ENCODE measurements at places on chromosomes 2 and 18. TPM values are rescaled to one million over a fixed set of nuclear protein-coding genes. Genes with fewer than 3 reads are reported as not detected.
A peak's percentile ranks its signal among the peaks of the same experiment; 100 is the strongest.

Gene NYAP2
- 0.06 TPM for total RNA-seq

Gene GPR55
- total RNA-seq = 8.3 TPM

Gene DSG1
- total RNA-seq = not detected

Gene LYPD6B
- not detected for total RNA-seq

Gene MXD1
- total RNA-seq = 17.2 TPM

Gene UGT1A5
- total RNA-seq = not detected

DNA sequence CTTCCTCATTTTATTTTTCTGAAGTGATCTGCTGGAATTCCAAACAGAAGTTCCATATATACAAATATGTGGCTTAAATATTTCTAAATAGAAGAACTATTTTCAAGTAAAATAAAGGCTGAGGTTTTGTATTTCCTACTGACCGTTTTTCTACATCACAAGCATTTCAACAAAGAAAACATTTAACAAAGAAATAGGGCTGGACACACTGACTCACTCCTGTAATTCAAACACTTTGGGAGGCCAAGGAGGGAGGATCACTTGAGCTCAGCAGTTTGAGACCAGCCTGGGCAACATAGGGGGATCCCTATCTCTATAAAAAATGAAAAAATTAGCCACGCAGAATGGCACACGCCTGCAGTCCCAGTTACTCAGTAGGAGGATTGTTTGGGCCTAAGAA is 44.6 kb downstream of the TANK start:
- DNase-seq = no peak
- H3K27me3 ChIP-seq = no peaks in the 10 kb centered on the region
- H3K4me3 ChIP-seq = no peak overlapping the region

GRCh38 chr2:152542995-152543481 is 174.2 kb downstream of the PRPF40A start:
- no peak overlapping the region for H3K27ac ChIP-seq
- H3K4me3 ChIP-seq = no peak overlapping the region
- DNase-seq = no peak
- H3K36me3 ChIP-seq = no peaks in the 10 kb centered on the region
- H3K4me1 ChIP-seq = no peaks in the 10 kb centered on the region

- no peak overlapping the region for H3K4me3 ChIP-seq
- no peaks in the 10 kb centered on the region for H3K4me1 ChIP-seq
- no peak overlapping the region for H3K27ac ChIP-seq
- no peaks in the 10 kb centered on the region for H3K36me3 ChIP-seq
Observed at GRCh38 chr2:38765551-38765950, 12.5 kb upstream of the GEMIN6 start.

DNA sequence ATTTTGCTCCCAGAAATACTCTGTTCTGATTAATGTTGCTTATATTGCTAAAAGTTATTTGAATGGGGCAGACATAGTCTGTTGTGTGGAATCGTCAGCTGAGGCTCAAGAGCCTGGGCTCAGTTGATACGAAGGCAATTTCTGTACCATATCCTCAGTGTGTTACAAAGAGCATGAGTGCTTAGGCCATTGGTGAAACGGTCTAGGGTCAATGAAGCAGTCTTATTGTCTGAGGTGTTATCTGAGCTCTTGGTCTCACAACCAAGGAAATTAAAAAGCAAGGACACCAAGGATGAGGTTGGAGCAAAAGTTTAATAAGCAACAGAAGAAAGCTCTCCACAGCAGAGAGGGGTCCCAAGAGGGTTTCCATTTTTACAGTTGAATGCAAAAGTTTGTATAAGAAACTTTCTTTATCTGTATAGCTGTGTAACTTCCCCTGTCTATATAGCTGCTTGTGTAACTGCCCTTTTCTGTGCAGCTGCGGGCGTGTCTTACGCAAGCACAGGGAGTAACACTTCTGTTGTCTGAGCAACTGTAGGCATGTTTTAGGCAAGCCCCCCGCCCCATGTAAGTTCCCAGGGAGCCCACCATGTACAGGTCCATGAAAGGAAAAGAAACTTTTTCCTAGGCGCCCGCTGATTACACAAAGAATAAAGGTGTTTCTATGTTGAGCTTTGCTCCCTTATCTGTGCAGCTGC is 40.6 kb upstream of the DSC1 start:
- H3K36me3 ChIP-seq = no peaks in the 10 kb centered on the region
- H3K27me3 ChIP-seq = no peaks in the 10 kb centered on the region
- no peak overlapping the region for H3K27ac ChIP-seq
- no peak overlapping the region for H3K4me3 ChIP-seq

DNA sequence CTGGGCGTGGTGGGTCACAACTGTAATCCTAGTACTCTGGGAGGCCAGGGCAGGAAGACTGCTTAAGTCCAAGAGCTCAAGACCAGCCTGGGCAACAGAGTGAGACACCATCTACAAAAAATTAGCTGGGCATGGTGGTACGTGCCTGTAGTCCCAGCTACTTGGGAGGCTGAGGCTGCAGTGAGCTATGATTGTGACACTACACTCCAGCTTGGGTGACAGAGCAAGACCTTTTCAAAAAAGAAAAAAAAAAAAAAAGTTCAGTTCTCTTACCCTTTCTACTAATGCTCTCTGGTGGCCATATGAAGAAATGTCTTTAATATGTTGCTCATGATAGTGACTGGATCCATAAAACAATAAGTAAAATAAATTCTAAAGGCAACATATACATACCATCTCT is 14.9 kb downstream of the TYW5 start:
- peak; percentile 25 for DNase-seq
- H3K4me3 ChIP-seq = no peak overlapping the region
- H3K27ac ChIP-seq = no peak overlapping the region
- H3K27me3 ChIP-seq = no peaks in the 10 kb centered on the region

- H3K4me1 ChIP-seq = peaks cover 36% of the 10 kb centered on the region
- no peaks in the 10 kb centered on the region for H3K27me3 ChIP-seq
- H3K36me3 ChIP-seq = no peaks in the 10 kb centered on the region
- H3K27ac ChIP-seq = peak within 1 kb of the TSS; percentile 84
- peak within 1 kb of the TSS; percentile 84 for H3K4me3 ChIP-seq
Observed at GRCh38 chr18:35290094-35290735, at the start of gene ZSCAN30. ZSCAN30 (minus strand) TSS chr18:35290229; CDS start chr18:35264352, 25,877 bp downstream.

DNA sequence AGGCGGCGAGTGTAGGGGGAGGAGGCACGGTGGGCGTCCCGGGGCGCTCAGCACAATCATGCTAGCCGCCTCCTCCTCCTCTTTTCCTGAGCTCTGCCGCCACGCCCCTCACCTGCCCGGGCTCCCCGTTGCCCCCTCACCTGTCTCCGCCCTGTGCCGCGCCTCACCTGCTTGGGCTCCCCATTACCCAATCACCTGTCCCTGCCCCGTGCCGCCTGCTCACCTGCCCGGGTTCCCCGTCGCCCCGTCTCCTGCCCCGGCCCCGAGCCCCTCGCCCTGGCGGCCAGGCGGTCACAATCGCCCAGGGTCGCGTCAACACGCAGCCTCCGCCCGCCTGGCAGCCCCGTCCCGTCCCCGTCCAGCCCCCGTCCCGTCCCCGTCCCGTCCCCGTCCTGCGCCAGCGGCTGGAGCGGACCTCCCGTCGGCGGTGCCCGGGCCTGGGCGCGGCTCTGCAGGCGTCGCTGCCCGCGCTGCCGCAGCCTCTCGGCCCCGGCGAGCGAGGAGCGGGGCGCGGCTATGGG is at the start of gene DCDC2C:
Gene DCDC2C, plus strand, starts transcription at position 340 of the 521 bp plus-strand sequence. Its CDS starts 177 bp downstream, at position 517.
- H3K4me1 ChIP-seq = no peaks in the 10 kb centered on the region
- H3K27me3 ChIP-seq = no peaks in the 10 kb centered on the region
- H3K36me3 ChIP-seq = no peaks in the 10 kb centered on the region

DNA sequence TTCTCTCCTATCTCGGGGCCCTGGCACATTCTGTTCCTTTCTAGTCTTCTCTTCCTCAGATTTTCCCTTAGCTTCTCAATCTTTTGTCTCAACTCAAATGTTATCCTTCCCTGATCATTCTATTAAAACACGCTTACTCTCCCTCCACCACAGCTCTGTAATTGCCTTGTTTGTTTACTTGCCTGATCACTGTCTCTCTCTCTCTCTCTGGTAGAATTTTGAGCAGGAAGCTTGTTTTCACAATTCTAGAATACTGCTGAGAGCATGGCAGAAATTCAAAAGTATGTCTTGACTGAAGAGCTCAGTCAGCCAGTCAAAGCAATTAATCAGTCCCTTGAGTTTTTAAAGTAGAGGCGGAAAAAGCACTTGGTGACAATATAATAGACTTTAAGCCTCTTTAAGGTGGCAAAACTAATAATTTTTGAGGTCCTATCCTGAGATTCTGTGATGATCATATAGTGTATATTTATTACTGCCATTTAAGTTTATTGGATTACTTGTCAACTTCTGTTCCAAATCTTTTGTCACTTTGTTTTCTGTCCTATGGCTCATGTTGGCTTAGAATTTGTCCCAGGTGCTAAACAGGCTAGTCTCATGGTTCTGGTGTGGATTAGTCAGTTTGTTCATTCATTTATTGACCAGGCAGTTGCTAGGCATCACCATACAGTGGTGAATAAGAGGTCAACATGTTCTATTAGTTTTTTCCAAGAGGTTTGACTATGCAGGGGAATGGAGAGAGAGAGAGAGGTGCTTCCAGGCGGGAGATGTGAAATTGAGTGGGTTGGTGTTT is 2.3 kb downstream of the PSMD1 start:
- H3K27ac ChIP-seq = no peak overlapping the region
- no peaks in the 10 kb centered on the region for H3K27me3 ChIP-seq

GRCh38 chr2:131046028-131046917 is 47.0 kb downstream of the FAM168B start:
- peaks cover 35% of the 10 kb centered on the region for H3K36me3 ChIP-seq
- DNase-seq = no peak
- peaks cover 13% of the 10 kb centered on the region for H3K4me1 ChIP-seq

GRCh38 chr2:135258193-135258592 is 206.1 kb downstream of the RAB3GAP1 start:
- no peak overlapping the region for H3K27ac ChIP-seq
- no peaks in the 10 kb centered on the region for H3K4me1 ChIP-seq
- no peaks in the 10 kb centered on the region for H3K27me3 ChIP-seq
- H3K36me3 ChIP-seq = no peaks in the 10 kb centered on the region

- H3K36me3 ChIP-seq = peaks cover 54% of the 10 kb centered on the region
- DNase-seq = no peak
- no peaks in the 10 kb centered on the region for H3K27me3 ChIP-seq
- H3K4me1 ChIP-seq = no peaks in the 10 kb centered on the region
- H3K4me3 ChIP-seq = no peak overlapping the region
Observed at GRCh38 chr18:76923485-76924085, 101.2 kb downstream of the ZNF236 start.

DNA sequence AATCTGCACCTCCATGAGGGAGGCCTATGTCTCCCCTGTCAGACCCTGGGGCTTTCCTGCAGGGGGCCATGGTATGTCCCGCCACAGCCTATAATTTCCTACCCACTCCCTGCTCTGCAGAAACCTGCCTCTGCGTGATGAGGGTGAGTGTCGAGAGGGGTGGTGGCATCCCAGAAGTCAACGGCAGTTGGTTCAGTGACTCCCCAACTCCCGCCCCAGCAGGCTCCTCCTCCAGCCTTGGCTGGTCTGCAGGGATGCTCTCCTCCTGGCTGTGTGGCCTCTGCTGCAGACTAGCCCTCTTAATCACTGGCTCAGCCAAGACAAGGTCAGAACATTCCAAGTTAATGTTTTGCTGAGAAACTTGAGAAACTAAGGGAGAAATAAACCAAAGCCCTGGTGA is 13.3 kb downstream of the CELF4 start:
- H3K27me3 ChIP-seq = no peaks in the 10 kb centered on the region
- DNase-seq = no peak
- no peaks in the 10 kb centered on the region for H3K4me1 ChIP-seq
- H3K36me3 ChIP-seq = no peaks in the 10 kb centered on the region
- no peak overlapping the region for H3K27ac ChIP-seq

DNA sequence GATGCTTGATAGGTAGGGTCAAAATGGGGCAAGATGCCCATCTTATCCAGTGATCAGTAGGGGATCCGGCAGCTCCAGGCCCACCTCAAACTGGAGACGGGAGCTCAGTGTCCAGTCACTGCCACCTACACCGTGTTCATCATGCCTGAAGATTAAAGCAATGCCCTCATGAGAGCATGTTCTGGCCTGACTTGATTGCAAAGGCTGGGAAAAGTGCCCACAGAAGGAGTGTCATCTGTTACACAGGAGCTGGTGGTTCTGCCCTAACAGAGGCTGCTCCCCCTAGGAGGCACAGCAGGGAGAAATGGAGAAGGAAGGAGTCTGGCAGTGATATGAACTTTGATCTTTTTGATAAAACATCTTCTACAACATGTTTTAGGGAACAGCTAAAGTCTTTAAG is 92.3 kb downstream of the CCBE1 start:
- no peaks in the 10 kb centered on the region for H3K4me1 ChIP-seq
- H3K27me3 ChIP-seq = no peaks in the 10 kb centered on the region
- no peak overlapping the region for H3K4me3 ChIP-seq
- no peak for DNase-seq
- H3K27ac ChIP-seq = no peak overlapping the region

DNA sequence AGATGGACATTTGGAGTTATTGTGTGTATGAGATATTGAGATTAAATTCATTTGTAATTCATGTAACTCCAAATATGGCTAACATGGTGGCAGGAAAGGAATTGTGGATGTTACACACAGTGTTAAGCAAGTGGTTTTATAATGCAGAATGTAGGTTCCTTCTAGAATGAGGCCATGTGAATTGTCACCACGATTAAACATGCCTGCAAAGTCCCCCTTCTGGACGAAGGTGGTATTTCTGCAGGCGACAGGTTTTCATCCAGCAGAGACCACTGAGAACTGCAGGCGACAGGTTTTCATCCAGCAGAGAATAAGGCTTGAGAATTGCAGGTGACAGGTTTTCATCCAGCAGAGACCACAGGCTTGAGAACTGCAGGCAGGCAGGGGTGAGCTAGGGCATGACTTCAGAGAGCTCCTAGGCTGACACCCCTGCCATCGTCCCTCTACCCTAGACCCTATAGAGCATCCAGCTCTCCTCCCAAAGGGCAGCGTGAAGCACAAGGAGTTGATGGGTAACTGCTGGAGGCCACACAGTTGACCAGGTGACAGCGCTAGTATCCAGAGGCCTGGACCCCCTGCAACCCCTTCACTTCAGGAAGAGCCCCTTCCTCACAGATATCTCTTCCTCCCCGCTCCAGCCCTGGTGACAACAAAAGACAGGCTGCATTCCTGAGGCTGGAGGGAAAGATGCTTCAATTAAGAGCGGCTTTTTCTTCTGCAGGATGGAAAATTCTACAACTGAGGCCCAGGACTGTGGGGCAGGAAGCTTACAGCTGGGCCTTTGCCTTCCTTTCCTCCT is 175.8 kb downstream of the LOXHD1 start:
- H3K4me3 ChIP-seq = no peak overlapping the region
- no peaks in the 10 kb centered on the region for H3K4me1 ChIP-seq
- DNase-seq = peak; percentile 44
- H3K36me3 ChIP-seq = no peaks in the 10 kb centered on the region

DNA sequence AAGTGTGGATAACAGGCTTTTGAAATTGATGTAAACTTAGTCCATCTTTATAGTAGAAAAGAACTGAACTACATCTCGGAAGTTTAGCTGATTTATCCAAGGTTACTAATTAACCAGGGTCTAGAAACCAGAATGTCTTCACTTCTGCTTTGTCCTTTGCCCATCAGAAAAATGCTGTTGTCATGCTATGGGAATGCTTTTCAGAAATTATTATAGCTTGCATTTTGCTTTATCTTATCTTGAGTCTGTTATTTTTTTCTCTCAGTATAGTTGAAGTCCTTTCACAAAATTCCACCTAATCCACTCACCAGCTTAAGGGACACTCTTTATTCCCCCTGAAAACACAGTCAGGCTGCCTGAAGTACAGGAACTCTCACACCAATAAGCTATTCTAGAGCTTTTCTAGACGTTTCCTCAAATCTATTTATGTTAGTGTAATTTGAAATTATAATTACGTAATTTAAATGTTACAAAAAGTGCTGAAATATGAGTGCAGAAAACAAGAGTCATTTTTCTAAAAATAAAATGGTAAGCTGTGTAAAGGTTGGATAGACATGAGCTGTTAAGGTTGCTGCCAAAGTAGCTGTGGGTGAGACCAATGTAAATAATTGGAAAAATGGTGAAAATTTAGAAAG is 456.3 kb downstream of the TGIF1 start:
- H3K36me3 ChIP-seq = no peaks in the 10 kb centered on the region
- H3K4me1 ChIP-seq = no peaks in the 10 kb centered on the region
- DNase-seq = no peak
- no peak overlapping the region for H3K27ac ChIP-seq

All from CD4-positive, alpha-beta memory T cell (primary cell).